ENCODE measurements at places on chromosomes 7 and 10.

- DNase-seq: no peak
Measured at GRCh38 chr7:17130281-17131059, 168.0 kb upstream of the AHR start.

DNA sequence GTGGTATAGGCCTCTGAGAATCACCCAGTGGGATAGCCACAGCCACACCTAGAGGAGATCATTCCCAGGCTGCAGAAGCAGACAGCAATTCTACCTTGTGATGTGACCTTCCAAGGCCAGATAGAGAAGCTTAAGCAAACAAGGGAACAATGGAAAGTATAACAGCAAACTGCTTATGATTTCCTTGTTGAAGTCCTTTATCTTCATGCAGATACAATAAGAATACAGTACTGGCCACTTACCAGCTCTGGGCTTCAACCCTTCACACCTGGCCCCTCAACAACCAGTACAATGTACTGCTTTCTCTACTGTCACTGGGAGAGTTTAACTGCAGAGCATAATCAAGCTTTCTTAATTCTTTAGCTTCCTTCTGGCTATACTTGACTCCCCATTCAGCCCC, 22.6 kb upstream of the DDX50 start:
- no peak for DNase-seq

DNA sequence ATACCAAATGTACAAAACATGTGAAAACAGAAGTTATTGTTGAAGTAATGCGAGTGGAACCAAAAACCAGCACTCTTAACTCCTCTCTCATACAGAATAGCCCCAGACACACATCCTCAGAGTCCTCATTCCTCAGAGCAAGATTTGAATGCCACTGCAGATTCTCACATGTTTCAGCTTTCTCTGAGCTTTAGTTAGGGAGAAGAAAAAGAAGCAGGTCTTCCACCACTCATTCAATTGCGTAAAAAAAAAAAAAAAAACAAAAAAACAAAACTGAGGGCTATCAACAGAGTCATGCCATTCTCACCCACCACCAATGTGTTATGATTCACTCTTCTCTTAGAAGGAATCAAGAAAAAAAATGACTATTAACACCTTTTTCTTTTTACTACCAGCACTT, 287.7 kb downstream of the IPMK start:
- no peak for DNase-seq

- DNase-seq: no peak
Measured at GRCh38 chr7:14950013-14950412, 47.5 kb upstream of the DGKB start.

GRCh38 chr10:121080281-121080891, 229.2 kb downstream of the WDR11 start:
- DNase-seq: no peak

GRCh38 chr7:149097088-149097487, 6.6 kb upstream of the ZNF786 start:
- DNase-seq: no peak

GRCh38 chr10:11475831-11476434, 135.5 kb downstream of the USP6NL start:
- DNase-seq: no peak

- DNase-seq: no peak
Measured at GRCh38 chr10:67257427-67258144, 331.8 kb downstream of the LRRTM3 start.

DNA sequence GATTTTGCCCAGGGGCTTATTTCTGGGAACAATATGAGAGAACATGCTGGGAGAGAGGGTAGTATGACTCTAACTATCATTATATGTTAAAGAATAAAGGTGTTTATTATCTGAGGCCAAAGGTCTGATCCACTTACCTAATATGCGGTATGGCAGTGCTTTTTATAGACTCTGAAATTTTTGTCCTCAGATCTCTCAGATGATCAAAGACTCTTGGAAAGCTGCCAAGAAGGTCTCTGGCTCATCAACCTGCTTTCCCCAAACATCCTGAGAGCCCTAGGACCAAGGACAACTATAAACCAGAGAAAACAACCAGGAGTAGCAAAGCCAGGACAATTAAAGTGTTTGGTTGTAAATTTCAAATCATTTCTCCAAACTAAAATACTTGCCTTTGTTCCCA, 255.7 kb upstream of the LRRN3 start:
- no peak for DNase-seq

- DNase-seq: no peak
Measured at GRCh38 chr7:123096976-123097375, 101.5 kb upstream of the TAS2R16 start.

DNA sequence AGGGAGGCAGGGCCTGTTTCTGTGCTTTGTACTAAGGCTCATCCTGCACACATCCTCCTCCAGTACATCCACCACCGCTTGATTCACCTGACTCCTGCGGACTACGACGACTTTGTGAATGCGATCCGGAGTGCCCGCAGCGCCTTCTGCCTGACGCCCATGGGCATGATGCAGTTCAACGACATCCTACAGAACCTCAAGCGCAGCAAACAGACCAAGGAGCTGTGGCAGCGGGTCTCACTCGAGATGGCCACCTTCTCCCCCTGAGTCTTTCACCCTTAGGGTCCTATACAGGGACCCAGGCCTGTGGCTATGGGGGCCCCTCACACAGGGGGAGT, 10.2 kb downstream of the NDST2 start:
- DNase-seq: no peak

GRCh38 chr10:23918839-23919238, 290.1 kb upstream of the KIAA1217 start:
- DNase-seq: no peak

GRCh38 chr7:140312141-140312846, 86.0 kb downstream of the SLC37A3 start:
- no peak for DNase-seq

DNA sequence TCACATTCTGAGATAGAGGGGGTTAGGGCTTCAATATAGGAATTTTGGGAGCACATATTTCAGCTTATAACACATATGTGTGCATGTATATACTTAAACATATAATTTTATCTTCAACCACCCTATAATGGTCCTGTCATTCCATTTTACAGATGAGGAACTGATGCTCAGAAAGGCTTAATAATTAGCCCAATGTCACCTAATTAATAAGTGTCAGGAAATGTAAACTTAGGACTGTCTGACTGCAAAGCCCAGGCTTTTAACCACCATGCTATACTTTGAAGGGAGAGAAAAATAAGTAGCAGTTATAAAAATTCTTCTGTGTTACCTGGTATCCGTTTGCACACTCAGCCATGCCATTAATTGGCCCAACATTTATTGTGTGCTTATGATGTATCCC, 172.6 kb downstream of the SKIDA1 start:
- DNase-seq: no peak

- DNase-seq: no peak
Measured at GRCh38 chr10:91604553-91605534, 28.0 kb downstream of the PPP1R3C start.

DNA sequence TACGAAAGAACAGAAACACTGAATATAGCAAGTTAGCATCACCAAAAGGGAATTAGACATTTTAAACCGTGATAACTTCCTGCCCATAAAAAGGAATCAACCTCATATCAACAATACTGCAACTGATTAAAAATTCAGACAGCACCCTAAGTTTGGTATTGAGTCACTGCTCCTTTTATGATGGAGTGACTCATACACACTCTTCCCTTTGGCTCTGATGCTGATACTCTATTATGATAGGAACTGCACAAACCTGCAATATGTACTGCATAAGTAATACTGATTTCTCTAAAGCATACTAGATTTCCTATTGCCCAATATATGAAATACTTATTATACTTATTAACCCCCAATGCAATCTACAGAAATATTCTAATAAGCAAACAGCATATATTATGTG, 118.7 kb downstream of the PARD3 start:
- no peak for DNase-seq

DNA sequence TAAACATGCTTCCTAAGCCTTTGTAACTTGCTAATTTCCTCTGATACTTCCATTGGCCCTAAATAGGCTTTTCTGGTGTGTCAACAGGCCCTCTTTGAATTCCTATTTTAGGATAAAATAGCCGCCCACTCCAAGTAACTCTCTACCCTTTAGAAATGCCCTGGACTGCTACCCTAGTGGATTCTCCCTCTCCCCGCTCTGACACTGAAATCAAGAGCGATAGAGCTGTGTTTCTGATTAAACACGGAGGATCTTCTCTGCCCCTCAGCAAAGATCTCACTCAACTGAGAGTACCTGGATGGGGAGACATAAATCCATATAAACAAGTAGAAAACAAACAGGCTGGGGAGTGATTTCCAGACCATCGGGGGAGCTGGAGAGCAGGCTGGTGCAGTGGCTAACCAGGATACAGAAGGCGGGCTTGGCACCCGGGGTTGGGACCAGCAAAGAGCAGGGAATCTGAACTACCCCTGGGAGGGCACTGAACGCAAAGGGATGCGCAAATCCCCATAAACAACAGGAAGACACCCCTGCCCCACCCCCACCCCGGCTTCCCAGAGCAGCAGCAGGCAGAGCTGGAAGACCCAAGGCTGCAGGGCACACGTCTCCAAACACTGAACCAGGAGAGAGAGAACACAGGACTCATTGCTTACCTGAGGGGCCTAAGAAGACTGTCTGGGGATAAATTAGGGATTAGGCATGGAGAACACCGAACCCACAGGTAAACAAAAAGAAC, 2.5 kb downstream of the ASB13 start:
- no peak for DNase-seq

GRCh38 chr7:138565071-138565450, 105.0 kb downstream of the TRIM24 start:
- DNase-seq: no peak

- no peak for DNase-seq
Measured at GRCh38 chr7:17773289-17773626, 167.0 kb downstream of the SNX13 start.

DNA sequence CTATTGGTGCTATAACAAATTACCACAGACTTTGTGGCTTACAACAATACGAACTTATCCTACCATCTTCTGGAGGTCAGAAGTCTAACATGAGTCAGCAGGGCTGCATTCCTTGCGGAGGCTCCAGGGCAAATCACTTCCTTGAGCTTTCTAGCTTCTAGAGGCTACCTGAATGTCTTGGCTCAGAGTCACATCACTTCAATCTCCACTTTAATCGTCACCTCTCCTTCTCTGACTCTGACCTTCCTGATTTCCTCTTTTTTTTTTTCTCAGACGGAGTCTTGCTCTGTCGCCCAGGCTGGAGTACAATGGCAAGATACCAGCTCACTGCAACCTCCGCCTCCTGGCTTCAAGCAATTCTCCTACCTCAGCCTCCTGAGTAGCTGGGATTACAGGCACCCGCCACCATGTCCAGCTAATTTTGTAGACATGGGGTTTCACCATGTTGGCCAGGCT, 44.6 kb upstream of the ANAPC16 start:
- no peak for DNase-seq

DNA sequence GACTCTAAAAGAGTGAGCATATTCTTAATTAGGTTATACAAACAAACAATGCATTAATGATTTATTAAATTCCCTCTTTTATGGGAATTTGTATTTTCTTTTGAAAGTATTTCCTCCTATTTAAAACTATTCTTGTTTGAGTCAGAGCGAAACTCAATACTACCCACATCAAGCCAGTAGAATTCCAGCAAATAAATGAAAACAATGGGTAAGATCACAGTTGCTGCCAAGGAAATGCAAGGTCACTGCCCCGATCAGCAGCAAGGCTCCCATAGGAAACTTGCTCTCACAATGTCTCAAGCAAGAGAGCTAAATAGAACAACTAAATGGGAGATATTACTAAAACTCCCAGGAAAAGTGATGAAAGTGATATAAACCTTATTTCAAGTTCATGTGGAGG, 206.3 kb downstream of the THSD7A start:
- no peak for DNase-seq

DNA sequence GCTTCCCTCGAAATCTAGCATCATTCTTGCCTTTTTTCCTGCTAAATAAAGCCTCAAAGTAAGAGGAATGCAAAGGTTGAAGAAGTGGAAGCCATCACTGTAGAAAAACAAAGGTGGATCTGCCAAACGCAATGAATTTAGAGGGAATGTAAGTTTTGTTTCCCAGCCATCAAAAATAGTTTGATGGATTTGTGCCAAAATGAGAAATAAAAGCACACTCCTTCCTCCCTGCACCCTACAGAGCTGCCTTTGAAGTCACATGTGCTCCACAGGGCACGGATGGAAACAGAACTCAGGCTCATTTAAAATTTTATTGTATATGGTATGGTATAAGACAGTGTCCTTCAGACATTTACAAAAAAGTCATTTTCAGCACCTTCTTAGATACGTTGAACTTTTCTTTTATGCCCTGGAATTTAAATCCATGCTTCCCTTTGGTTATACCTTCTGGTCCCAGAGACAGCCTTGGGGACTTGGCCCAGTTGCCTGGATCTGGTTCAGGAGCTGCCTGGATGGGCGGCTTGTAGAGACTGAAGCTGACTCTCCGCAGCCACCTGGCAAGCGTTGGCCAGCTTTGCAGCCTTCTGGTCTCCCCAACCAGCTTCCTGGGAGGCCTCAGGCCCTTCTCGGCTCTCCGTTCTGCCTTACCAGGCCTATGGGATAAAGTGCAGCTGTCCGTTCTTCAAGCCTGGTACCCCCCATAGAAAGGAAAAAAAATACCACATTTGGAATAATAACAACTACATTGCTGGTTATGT, 228.5 kb upstream of the NEBL start:
- no peak for DNase-seq

DNA sequence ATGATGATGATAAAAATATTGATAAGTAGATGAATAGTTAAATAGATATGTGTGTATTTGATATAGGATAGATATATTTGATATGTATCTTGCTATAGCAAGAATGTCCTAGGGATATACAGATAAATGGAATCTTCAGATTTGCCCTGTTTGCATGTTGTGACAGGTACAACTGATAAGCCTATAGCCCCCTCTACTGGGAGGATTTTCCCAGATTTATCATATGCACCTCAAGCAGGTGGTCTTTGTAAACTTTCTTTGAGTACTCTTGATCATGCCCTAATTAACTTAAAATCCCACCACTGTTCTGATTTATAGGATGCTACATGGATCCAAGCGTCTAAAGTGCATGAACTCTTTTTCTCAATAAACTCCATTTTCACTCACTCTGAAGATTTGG, 1050.7 kb downstream of the SORCS3 start:
- no peak for DNase-seq

DNA sequence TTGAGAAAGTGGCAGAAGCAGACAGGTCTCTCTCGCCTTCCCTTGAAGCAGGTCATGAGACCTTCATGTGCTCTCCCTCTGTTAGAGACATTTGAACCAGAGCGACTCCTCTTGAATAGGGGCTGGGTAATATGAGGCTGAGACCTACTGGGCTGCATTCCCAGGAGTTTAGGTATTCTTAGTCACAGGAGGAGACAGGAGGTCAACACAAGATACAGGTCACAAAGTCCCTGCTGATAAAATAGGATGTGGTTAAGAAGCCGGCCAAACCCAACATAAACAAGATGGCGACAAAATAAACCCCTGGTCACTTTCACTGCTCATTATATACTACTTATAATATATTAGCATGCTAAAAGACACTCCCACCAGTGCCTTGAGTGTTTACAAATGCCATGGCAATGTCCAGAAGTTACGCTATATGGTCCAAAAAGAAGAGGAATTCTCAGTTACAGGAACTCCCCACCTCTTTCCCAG, 43.5 kb upstream of the MSRB2 start:
- DNase-seq: no peak

- DNase-seq: no peak
Measured at GRCh38 chr7:56639173-56639746, 493.0 kb downstream of the ZNF479 start.

Data from activated gamma-delta T cell treated with anti-CD3 and anti-CD28 coated beads, Interleukin-2, amount 50 U/mL, for 16 hours (primary cell).